ENCODE measurements at places on chromosomes 11 and 22. TPM values are rescaled to one million over a fixed set of nuclear protein-coding genes. Genes with fewer than 3 reads are reported as not detected.

Gene PANX2
- total RNA-seq, result not detected

Gene KCNK7
- 0.40 TPM for total RNA-seq

Gene APOBEC3F
- total RNA-seq, result 4.0 TPM

Gene PATE2
- not detected for total RNA-seq

Gene LSP1
- 61.5 TPM for total RNA-seq

Gene THAP7
- 49.0 TPM for total RNA-seq

Gene MFRP
- not detected for total RNA-seq

DNA sequence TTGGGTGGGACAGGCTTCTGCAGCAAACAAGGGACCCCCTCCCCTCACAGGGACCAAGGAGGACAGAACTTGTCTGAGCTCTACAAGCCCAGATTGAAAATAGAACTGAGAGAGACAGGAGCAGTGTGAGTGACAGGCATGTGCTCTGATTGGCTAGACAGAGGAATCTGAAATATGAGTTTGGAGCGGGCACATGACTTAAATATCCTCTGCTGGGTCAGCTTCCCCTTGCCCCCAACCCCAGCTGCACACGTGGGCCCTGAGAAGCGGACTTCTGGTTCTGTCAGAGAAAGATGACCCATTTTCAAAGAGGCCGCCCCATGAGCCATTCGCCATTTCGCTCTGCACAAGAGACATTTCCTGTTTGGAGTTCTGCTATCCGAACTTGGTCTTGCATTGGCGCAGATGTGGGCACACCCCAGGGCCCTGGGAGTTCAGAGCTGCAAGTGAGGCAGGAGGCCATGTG lies 5.3 kb downstream of the TUBA8 start:
- no peak for ATAC-seq
- no peak overlapping the region for H3K27ac ChIP-seq
- H3K4me1 ChIP-seq, result peaks cover 8% of the 10 kb centered on the region
- H3K4me3 ChIP-seq, result no peak overlapping the region
- H3K27me3 ChIP-seq, result peaks cover 4% of the 10 kb centered on the region

DNA sequence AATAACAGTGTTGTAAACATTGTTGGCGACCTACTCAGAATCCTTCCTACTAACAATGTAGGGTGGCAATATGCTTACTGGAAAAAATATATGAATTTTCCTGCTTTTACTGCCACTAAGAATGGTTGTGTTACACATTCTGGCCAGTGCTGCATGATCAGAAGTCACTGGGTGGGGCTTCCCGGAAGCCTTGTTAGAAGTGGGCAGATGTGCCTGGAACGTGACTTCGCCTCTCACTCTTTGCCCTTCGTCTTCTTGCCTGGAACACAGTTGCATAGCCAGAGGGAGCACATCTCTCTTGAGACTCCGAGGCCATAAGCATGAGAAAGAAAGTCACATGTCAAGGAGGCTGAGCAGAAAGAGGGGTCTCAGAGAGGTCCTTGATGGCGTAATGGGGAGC lies 48.6 kb downstream of the NXPE1 start:
- no peak overlapping the region for H3K27ac ChIP-seq
- no peak for ATAC-seq
- H3K27me3 ChIP-seq, result no peaks in the 10 kb centered on the region
- H3K4me1 ChIP-seq, result no peaks in the 10 kb centered on the region
- H3K4me3 ChIP-seq, result no peak overlapping the region

DNA sequence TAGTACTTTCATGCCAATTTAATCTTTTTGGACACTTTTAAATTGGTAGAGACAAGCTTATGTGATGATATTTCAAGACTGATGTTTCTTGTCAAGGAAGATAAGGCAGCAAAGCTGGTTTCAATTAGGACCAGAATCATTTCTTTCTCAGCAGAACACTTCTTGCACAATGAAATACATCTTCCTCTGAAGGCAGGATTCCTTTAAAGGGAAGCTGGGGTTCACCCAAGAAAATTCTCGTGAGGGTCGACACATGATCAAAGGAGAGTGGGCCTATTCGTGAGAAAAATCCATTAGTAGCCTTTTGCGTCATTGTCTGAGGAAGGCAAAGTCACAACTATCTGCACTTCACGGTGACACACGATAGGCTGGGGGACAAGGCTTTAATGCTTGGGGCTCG lies 17.6 kb downstream of the TTC12 start:
- H3K4me3 ChIP-seq, result no peak overlapping the region
- H3K4me1 ChIP-seq, result no peaks in the 10 kb centered on the region
- no peaks in the 10 kb centered on the region for H3K36me3 ChIP-seq
- no peaks in the 10 kb centered on the region for H3K27me3 ChIP-seq
- H3K27ac ChIP-seq, result no peak overlapping the region
- ATAC-seq, result no peak

- peak overlapping the region; percentile 1 for H3K4me3 ChIP-seq
- H3K27me3 ChIP-seq, result no peaks in the 10 kb centered on the region
- peak overlapping the region; percentile 46 for H3K27ac ChIP-seq
- peaks cover 39% of the 10 kb centered on the region for H3K4me1 ChIP-seq
- no peaks in the 10 kb centered on the region for H3K36me3 ChIP-seq
Measured at GRCh38 chr11:19777039-19777376, 64.4 kb downstream of the NAV2 start.

DNA sequence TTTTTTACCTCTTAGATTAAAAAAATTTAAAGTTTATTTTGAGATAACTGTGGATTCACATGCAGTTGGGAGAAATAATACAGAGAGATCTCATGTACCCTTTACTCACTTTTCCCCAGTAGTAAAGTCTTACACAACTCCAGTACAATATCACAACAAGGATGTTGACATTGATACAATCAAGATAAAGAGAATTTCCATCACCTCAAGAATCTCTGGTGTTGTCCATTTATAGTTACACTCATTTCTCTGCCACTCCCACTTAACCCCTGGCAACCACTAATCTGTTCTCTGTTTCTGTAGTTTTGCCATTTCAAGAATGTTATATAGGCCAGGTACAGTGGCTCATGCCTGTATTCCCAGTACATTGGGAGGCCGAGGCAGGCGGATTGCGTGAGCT lies 10.5 kb upstream of the ZBED5 start:
- H3K27me3 ChIP-seq, result no peaks in the 10 kb centered on the region
- no peak overlapping the region for H3K27ac ChIP-seq
- no peak for ATAC-seq
- H3K4me1 ChIP-seq, result peaks cover 31% of the 10 kb centered on the region
- H3K36me3 ChIP-seq, result no peaks in the 10 kb centered on the region
- no peak overlapping the region for H3K4me3 ChIP-seq

DNA sequence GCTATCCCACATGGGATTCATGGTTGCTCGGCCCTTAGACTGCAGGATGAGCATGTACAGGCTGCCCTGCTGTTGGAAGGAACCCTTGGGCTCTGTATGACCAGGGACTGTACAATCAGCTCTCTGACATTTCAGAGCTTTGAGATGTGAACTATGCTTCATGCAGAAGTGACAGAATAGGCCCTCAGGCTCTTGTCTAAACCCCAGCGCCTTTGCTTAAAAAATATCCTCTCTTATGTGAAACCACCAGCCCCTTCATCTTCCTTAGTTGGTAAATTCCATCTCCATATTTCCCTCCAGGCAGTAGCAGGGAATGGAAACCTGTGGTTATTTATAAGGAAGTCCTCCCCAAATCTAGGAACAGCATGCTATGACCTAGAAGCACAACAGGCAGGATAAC lies 78.9 kb upstream of the PLET1 start:
- no peaks in the 10 kb centered on the region for H3K27me3 ChIP-seq
- ATAC-seq, result no peak
- H3K36me3 ChIP-seq, result no peaks in the 10 kb centered on the region
- no peak overlapping the region for H3K4me3 ChIP-seq

GRCh38 chr11:17883057-17883456 lies 129.8 kb downstream of the SERGEF start:
- no peak overlapping the region for H3K4me3 ChIP-seq
- no peaks in the 10 kb centered on the region for H3K4me1 ChIP-seq
- no peak for ATAC-seq

- H3K4me3 ChIP-seq, result no peak overlapping the region
- H3K36me3 ChIP-seq, result no peaks in the 10 kb centered on the region
- H3K4me1 ChIP-seq, result peaks cover 5% of the 10 kb centered on the region
- ATAC-seq, result no peak
Measured at GRCh38 chr22:28414913-28415312, 264.7 kb downstream of the TTC28 start.

DNA sequence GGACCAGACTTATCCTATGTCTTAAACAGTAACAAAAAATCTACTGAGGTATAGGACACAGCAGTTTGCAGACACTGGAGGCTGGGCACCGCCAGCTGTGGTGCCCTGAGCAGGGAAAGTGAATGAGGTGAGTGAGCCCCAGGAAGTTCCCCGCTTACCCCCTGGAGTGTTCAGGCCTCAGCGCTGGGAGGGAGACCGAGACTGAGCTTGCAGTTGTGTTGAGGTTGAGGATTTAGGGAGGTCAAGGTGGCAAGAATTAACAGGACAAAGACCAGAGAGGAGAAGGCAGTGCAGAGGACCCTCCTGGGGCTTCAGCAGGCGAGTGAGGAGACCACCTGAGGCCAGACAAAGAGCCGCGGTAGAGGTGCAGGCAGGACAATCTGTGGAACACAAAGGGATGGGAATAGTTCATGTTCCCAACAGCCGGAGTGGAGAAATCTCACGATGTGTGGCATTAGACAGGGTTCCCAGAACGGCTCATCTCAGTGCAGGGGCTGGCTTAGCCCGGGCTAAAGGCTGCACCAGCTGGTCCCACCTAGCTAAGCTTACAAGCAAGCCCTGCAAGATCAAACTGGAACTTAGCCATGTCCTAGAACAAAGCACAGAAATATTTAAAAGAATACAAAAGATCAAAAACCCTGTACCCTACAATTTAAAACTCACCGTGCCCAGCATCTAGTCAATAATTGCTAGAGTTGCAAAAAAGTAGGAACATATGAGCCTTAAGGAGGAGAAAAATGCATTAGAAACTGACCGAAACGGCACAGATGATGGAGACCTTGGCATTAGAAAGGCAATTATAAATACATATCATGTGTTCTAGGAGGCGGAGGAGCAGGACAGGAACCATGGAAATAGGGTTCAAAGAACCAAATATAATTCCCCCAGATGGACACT lies 47.4 kb upstream of the PITPNB start:
- no peak for ATAC-seq
- no peak overlapping the region for H3K4me3 ChIP-seq
- no peak overlapping the region for H3K27ac ChIP-seq
- H3K4me1 ChIP-seq, result no peaks in the 10 kb centered on the region

DNA sequence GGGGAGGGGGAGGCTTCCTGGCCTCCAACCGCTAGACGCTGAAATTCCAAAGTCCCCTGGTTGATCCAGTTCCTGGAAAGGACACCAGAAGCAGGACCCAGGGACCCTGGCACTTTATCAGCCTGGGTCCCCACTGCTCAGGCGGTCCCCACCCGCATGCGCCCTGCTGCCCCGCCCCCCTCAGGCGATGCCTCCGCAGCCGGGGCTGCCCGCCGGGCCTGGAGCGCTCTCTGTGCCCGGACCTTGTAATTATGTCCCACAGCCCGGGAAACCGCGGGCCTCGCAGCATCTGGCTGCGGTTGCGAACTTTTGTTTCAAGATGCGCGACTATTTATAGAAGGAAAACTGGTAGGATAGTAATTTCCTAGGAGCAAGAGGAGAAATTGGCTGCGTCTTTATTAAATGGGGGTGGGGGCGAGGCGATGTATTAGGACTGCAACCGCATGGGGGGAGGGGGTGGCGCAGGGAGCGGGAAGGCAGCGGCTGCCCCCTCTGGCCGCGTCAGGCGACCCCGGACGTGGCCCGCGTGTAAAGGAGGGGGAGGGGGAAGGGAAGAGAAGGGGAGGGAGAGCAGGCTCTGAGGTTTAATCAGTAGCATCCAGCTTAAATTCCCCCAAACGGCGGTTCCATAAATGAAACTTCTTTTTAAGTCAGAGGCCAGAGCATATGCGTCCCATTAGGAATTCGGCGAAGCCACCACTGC lies 6.1 kb downstream of the WNT7B start:
- H3K36me3 ChIP-seq, result no peaks in the 10 kb centered on the region
- no peak overlapping the region for H3K4me3 ChIP-seq
- no peak for ATAC-seq
- H3K27me3 ChIP-seq, result peaks cover 100% of the 10 kb centered on the region

GRCh38 chr22:32380991-32381390 lies 23.3 kb downstream of the RFPL3 start:
- no peaks in the 10 kb centered on the region for H3K4me1 ChIP-seq
- no peaks in the 10 kb centered on the region for H3K36me3 ChIP-seq
- no peaks in the 10 kb centered on the region for H3K27me3 ChIP-seq
- no peak overlapping the region for H3K4me3 ChIP-seq

DNA sequence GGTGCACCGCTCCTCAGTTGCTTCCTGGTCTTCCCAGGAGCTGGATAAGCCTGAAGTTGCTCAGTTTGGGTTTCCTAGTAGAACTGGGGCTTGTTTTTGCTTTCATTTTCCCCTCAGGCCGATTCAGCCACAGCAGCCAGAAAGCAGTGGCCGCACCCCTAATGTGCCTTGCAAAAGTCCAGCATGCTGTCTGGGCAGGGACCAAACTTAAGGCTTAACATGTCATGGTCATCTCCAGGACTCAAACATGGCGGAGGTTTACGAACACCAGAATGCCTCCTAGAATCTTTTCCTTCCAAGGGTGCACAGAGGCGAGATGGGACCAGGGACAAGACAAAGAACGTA lies 2.5 kb downstream of the GNG3 start:
- ATAC-seq, result no peak
- H3K4me3 ChIP-seq, result peak overlapping the region; percentile 68
- H3K4me1 ChIP-seq, result no peaks in the 10 kb centered on the region
- peak overlapping the region; percentile 85 for H3K27ac ChIP-seq

- H3K27me3 ChIP-seq, result peaks cover 61% of the 10 kb centered on the region
- H3K36me3 ChIP-seq, result no peaks in the 10 kb centered on the region
- peaks cover 12% of the 10 kb centered on the region for H3K4me1 ChIP-seq
- peak; percentile 49 for ATAC-seq
- peak overlapping the region; percentile 41 for H3K4me3 ChIP-seq
Measured at GRCh38 chr11:58905011-58905720, 34.1 kb upstream of the GLYATL1 start.

- H3K4me3 ChIP-seq, result no peak overlapping the region
- no peaks in the 10 kb centered on the region for H3K36me3 ChIP-seq
- H3K27ac ChIP-seq, result no peak overlapping the region
Measured at GRCh38 chr11:118074091-118074685, 2.7 kb upstream of the TMPRSS4 start.

GRCh38 chr11:44628730-44629700 lies 63.6 kb downstream of the CD82 start:
- no peaks in the 10 kb centered on the region for H3K36me3 ChIP-seq
- no peak overlapping the region for H3K4me3 ChIP-seq
- peak overlapping the region; percentile 77 for H3K27ac ChIP-seq
- peaks cover 12% of the 10 kb centered on the region for H3K4me1 ChIP-seq
- H3K27me3 ChIP-seq, result no peaks in the 10 kb centered on the region
- ATAC-seq, result no peak

DNA sequence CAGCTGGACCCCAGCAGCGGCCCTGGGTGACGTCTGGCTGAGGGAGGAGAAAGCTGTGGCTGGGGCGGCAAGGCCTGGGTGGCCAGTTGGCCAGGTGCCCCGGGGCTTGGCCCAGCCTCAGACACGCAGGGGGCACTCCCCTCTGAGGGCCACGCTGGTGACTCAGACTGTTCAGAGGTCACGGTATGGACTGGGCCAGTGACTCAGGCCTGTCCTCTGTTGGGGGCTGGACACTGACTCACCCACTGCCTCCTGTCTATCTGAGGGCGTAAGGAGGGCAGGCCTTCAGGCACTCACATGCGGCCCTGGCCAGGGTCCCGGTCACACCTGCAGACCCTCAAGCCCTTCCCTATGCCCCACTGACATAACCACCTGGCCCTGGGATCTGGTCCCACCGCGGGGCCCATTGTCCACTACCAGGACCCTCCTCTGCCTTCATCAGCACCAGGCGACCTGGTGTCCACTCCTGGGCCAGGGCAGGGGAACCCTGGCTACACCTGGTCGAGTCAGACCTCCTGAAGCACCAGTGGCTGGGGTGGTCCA lies 3.7 kb upstream of the MUC5AC start:
- no peaks in the 10 kb centered on the region for H3K36me3 ChIP-seq
- H3K27ac ChIP-seq, result no peak overlapping the region
- no peaks in the 10 kb centered on the region for H3K4me1 ChIP-seq
- ATAC-seq, result peak; percentile 82
- H3K27me3 ChIP-seq, result peaks cover 43% of the 10 kb centered on the region

Data from gastroesophageal sphincter (tissue), 4 donors.